ENCODE measurements at places on chromosomes 5 and 9.

GRCh38 chr5:56244627-56245026, 11.5 kb upstream of the ANKRD55 start:
- DNase-seq = no peak

GRCh38 chr5:111116550-111116949, 24.4 kb downstream of the WDR36 start:
- DNase-seq = no peak

- peak; percentile 28 for DNase-seq
These were observed 2.0 kb downstream of the PCDHGC3 start for GRCh38 chr5:141477815-141478214.

DNA sequence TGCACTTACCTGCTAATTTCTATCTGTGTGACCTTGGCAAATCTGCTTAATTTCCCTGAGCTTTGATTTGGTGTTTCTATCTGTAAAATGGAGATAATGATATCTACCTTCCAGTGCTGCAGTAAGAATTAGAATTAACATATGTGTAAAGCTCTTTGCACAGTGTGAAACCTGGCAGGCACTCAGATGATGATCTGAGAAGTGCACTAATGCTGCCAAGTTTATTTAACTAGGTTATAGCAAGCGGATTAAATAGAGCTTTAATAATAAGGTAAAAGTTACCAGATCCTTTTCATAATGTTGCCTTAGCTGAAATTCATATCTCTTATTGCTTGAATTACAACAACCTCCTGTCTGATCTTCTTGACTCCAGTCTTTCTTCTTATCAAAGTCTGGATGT, 315.3 kb upstream of the CD180 start:
- peak; percentile 31 for DNase-seq

DNA sequence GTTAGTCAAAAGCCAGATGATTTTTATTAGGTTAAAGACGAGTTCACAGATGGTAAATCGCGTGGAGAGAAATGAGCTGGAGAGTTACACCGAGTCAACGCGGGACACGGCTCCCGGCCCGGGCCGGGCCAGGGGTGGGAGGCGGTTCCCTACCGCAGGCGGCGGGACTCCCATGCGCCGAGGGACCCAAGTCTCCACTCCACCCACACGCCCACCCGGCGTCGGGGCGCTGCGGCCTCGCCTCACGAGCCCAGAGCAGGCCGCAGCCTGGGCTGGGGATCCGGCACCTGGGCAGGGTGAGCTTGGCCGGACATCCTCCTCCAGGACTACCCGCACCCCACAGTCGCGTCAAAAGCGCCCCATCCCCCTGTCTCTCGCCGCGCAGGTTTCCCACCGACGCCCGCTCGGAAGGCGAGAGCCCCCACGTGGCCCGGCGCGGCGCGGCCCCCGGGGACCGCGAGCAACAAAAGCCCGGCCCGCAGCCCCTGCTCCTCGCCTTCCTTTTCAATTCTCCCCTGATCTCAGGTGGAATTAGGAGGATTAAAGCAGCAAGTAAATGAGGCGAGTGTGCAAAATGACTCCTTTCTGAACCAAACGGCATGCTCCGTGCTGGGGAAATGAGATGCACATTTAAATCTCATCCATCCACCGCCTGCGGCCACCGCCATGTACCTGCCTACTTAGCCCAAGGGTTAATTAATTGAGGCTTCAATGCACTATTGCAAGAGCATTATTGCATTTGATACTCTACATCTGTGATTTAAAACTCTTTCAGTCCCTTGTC, 196.5 kb upstream of the TBCA start:
- DNase-seq = no peak

- no peak for DNase-seq
These were observed 3.1 kb downstream of the BSPRY start for GRCh38 chr9:113352411-113352810.

DNA sequence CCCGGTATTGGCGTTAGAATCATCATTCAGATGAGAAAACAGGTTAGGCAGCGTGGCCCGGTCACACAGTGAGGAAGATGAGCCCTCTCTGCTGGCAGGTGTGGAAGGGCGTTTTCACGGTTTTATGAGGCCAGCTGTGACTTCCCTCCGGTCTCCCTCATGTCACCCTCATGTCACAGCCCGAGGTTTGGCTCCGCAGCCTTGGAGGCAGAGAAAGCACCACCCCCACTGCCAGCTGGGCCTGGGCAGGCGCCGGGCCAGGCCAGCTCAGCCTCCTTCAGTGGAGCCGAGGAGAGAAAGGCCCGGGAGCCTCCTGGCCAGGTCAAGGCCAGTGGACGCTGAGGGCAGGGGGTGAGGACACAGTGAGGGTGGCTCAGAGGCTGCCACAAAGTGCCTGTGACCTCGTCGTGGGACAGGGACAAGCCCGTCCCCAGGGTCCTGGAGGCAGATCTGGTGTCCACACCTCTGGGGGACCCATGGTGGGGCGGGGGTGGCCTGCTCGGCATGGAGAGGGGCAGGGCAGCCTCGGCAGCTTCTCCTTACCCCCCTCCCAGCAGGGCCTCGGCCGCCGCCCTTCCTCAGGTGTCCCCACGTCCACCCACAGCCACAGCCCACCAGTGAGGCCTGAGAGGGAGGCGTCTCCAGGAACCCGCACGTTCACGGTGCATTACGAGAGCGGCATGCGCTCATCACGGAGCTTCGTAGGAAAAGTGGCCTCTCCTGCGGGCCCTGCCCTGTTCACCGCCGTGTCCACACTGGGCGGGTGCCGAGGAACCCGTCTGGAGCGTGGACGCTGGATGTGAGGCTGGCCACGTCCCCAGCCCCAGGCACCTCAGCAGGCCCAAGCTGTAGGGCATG, 32.2 kb downstream of the EXD3 start:
- DNase-seq = no peak

DNA sequence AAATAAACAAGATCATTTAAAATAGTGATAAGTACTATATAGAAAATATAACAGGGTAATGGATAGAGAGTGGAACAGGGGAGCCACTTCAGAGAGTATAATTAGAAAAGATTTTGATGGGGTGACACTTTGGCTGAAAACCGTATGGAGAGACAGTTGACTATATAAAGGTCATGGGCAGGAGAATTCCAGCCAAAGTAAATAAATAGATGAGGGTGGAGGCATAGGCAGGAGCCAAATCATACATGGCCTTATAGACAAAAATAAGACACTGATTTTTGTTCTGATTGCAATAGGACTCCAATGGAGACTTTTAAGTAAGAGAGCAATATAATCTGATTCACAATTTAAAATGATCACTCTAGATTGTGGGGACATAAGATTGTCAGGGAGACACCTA, 37.5 kb upstream of the NUDT12 start:
- no peak for DNase-seq

DNA sequence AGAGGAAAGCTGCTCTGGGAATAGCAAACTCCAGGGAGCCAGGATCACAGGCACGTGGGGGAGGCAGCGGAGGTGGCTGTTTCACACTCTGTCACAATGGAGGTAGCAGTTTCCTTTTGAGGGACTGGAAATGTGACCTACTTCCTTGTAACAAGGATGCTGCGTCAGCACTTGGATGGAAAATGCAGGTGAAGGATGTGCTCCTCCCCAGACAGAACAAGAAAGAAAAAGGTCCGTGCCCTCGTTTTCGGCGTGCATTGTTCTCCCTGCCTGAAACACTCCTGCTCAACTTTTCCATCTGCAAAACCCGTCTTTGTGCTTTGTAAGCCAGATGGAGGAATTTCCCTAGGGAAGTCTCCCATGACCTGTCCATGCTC, 55.1 kb upstream of the SH3PXD2B start:
- no peak for DNase-seq

DNA sequence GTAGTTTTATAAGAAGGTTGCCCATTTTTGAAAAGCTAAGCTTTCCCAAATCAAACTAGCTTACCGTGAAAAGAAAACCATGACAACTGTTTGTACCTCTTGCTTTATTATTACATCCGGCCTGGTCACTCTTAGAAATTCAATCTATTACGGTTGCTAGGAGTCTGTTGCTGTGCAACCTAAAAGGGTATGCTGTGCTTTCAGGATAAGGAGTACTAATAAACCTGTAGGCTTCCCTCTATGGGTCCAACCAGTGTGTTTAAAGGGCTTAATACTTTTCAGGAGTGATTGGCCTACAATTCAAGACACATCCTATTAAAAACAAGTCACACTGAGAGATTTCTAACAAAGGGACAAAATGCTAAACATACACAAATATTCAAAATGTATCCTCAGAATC, 27.1 kb downstream of the RFX3 start:
- peak; percentile 77 for DNase-seq

DNA sequence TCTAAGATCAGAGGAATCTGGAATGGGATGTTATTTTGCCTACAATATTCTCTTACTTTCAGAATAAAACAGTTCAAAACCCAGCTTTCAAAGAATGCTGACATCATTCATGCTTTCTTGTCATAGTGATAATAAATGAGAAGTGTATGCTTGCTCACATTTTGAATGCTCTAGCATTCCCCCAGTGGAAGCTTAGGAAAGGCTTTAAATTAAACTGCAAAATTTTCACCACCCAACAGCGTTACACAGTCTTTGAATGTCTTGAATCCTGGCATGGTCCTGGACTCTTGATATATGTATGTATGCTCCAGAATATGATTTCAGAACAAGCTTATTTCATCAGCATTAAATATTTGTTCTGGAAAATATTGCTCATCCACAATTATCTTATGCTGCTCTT, 964.3 kb upstream of the NUDT12 start:
- no peak for DNase-seq

DNA sequence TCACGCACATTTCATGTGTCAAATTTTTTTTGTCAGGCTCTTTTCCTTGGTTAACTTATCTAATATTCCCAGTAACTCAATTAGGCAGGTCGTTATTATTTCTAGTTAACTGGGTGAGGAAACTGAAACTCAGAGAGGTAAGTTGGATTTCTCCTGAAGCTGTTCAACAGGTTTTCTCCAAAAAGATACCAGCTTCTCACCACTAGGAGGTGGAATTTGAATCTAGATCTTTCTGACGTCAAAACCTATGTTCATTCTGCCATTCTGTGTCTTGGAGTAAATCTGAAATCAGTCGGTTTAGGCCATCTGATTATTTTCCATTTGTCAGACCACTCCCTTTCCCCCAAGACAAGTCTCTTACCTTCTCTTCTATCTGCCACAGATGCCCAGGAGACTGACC, 572.9 kb downstream of the ACTL7B start:
- peak; percentile 48 for DNase-seq

DNA sequence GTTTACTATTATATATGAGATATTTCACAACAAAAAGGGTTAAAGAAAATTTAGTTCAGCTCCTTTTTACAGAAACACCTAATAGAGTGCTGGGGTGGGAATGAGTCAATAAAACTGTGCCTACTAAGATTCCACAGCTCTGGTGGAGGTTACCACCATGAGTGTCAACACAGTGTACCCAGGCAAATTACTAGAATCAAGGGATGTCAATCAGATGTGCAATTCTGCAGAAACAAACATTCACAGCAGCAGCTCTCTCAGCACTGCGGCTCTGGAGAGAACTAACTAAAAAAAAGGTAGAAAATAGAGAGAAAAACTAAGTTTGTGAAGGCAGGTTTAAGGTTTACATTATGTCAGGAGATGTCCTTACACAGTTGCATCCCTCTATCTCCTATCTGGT, 1313.0 kb downstream of the MAT2B start:
- DNase-seq = no peak

GRCh38 chr5:178527458-178528307, 62.5 kb downstream of the COL23A1 start:
- DNase-seq = no peak

GRCh38 chr9:112894041-112894440, 3.4 kb upstream of the SLC46A2 start:
- peak; percentile 52 for DNase-seq

GRCh38 chr9:133759146-133759900, 21.2 kb upstream of the SARDH start:
- DNase-seq = no peak

DNA sequence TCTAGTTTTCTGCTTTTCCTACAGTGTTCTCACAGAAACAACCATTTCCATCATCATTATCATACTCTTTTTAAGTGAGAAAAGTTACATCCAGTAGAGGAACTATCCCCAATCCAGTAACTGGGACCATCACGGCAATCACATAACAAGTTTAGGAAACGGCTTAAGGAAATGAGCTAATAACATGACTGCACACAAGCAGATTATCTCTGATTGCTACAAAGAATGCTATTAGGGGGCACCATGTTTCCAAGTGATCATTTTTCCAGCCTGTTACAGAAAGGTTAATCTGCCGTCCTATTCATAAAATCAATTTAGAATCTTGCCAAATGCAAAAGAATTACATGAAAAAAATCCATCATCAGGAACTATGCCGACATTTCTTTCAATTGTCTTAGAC, 94.6 kb downstream of the EFNA5 start:
- DNase-seq = no peak

DNA sequence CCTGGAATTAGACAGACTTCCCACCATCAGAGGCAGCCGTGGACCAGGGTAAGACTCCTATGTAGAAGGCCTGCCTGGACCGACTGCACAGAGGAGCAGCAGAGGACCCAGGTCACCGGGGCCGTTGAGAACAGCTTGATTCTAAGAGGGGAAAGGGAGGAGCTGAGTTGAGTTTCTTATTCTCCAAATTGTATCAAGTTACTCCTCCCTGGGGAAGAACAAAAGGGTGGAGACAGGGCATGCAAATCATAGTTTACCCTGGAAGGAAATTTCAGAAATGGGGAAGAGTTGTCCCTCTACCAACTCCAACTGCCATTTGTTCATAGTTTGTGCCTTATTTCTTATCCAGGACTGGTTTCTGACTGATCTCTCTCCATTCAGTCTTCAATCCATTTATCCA, 20.9 kb upstream of the SLC31A2 start:
- no peak for DNase-seq

DNA sequence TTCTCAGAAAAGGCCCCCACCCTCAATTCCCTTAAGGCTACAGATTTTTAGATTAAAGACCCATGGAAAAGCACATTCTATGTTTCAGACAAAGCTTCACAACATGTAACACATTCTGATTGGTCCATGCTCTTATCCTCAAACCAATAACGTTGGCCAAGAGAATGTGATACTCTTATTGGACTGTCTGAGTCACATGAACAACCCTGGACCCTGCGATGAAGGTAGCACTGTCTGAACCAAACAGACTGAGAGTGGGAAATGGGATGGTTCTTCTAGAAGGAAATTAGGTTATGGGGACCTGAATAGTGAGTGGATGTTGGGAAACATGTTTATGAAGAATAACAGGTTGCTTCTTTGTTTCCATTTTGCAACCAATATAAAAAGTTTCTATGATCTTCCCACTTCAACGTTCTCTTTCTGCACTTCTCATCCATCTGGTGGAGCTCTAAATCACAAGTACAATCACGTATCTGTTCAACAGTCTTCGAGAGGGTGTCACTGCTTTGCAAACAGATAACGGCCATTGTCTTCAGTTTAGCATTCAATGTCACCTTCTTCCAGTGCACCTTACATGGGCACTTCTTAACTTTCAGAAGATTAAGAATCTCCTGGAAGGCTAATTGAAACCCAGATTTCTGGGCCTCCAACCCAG, 81.6 kb downstream of the PTCH1 start:
- no peak for DNase-seq

- peak; percentile 63 for DNase-seq
These were observed 72.7 kb upstream of the NREP start for GRCh38 chr5:111829701-111830100.

DNA sequence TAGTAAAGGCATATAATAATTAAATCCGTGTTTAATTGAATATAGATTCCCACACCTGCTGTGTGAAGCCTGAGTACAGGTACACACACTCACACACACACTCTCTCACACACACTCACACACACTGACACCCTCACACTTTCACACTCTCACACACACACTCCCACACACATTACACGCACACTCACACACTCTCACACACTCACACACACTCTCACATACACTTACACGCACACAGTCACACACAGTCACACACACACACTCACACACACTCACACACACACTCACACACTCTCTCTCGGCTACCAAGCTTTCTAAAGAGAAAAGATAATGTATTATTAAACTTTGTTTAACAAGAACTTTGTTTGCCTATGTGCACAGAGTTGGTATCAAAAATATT, 195.1 kb upstream of the CTNND2 start:
- DNase-seq = no peak

All from choroid plexus epithelial cell (primary cell).